Pons (tissue), 1 donor: ENCODE measurements at places on chromosomes 6 and 20.

DNA sequence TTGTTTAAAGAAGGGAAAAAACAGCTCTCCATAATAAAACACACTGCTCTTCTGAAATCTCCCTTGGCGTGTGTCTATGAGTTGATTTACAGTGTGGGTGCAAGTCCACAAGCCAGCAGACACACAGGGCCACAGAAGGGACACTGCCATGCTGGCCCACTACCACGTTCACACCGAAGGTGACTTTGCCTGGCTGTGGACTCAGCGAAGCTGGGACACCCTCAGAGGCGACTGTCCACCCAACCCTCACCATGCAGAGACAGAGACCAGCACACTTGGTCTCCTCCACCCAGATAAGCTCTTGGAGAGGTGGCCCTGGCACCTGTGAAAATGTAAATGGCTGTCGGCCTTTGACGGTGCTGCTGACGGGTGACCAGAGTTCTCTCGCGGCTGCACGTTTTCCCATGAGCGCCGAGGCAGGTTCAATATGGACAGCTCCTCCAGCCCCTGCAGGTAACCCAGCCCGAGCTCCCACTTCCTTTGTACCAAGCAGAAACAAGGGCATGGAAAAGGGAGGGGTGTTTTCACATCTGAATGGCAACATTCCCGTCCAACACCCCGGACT, 78.0 kb downstream of the YTHDF1 start:
- no peak for DNase-seq

- no peak for DNase-seq
Measured at GRCh38 chr6:44316481-44316880, 3.3 kb upstream of the AARS2 start.

GRCh38 chr20:63079971-63080370, 73.2 kb upstream of the BHLHE23 start:
- DNase-seq = no peak

- DNase-seq = no peak
Measured at GRCh38 chr6:98014442-98015201, 731.6 kb upstream of the MMS22L start.

DNA sequence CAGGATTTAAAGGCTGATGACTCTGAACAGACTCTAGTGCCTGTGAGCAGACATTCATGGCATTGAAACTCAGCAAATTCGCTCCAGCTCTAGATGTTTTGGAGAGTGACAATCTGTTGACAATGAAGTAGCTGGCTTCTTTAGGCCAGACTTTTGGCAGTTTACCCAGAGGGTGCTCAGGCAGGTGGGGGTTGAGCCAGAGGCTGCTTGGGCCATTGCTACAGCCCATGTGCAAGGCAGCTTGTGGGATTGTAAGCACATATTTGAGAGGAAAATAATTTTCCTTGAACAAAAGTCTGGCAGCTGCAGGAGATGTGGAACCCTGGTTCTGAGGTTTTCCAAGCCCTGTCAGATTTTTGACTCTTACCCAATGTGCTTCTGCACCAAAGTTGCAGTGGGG, 311.6 kb downstream of the CDC5L start:
- DNase-seq = peak; percentile 25

DNA sequence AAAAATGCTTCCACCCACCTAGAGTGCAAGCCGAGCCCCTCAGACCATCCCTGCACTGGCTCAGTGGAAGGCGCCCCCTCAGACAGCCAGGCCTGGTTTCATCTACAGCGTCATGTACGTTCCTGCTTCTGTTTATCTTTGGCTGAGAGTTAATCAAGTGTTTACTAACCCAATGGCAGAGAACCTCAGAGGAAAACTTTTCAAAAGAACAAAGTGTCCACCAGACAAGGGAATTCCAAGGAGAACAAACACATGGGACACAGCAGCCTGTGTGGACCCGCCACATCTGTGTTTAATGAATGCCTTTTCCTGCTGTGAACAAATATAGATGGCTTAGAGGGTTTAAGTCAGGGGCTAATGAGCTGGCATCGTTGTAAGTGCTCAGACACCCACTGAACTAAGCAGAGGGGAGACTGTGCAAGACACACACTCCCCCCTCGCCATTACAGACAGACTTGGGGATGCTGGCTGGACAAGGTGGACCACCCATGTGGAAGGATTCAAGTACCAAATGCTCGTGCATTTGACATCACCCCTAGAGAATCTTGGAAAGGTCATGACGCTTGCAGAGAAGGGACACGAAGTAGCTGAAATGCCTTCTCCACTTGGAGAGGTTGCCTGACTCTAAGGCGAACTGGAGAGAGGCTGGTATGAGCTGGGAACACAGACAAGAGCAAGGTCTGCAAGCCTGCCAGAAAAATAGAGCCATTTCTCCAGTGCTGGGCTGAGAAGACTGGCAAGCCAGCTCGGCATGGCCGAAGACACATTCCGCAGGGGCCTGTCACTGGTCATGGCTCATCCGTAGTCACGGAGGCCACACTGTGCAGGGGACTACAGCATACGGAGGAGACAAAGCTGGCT, 53.5 kb upstream of the NXT1 start:
- no peak for DNase-seq

- no peak for DNase-seq
Measured at GRCh38 chr20:58135441-58136148, 92.9 kb downstream of the ANKRD60 start.

DNA sequence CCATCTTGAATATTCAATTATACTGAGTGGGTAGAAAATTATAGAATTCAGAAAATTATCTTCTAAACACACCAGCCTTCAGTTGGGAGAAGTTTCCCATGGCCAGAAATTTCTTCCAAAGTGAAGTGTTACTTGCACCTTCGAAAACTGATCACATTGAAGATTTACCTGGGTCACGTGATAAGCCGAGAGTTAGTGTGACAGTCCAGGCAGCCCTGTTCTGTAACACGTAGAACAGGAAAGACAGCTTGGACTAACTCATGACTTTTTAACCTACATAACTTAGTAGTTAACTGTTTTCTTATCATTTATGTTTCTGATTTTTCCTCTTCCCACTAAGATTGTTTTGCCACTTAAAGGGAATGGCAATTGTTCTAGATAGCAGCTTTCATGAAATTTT, 118.3 kb upstream of the MTHFD1L start:
- DNase-seq = no peak

GRCh38 chr20:49411221-49411925, 71.1 kb downstream of the KCNB1 start:
- no peak for DNase-seq

GRCh38 chr6:156967852-156968251, 190.7 kb downstream of the ARID1B start:
- DNase-seq = no peak

- no peak for DNase-seq
Measured at GRCh38 chr6:116300566-116300965, 20.8 kb upstream of the TSPYL1 start.

DNA sequence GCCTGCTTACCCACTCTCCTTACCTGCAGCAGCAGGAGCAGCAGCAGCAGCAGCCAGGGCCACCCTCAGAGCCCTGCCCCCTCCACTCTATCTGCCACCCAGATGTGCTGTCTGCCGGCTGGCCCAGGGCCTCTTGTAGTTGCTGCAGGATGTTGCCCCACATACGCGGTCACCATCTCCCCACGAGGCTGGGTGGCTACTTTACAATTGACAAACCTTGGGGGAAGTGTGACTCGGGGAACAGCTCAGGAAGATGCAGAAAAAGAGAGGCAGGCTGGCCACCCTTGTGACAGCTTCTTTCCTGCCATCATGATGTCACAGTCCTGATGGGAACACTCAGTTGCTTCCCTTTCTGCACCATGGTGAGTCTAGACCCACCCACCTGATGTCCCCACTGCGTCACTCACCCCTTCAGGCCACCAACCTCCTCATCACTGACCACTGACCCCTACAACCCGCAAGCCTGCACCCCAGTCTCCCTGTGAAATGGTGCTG, 14.5 kb downstream of the TREM1 start:
- peak; percentile 32 for DNase-seq

DNA sequence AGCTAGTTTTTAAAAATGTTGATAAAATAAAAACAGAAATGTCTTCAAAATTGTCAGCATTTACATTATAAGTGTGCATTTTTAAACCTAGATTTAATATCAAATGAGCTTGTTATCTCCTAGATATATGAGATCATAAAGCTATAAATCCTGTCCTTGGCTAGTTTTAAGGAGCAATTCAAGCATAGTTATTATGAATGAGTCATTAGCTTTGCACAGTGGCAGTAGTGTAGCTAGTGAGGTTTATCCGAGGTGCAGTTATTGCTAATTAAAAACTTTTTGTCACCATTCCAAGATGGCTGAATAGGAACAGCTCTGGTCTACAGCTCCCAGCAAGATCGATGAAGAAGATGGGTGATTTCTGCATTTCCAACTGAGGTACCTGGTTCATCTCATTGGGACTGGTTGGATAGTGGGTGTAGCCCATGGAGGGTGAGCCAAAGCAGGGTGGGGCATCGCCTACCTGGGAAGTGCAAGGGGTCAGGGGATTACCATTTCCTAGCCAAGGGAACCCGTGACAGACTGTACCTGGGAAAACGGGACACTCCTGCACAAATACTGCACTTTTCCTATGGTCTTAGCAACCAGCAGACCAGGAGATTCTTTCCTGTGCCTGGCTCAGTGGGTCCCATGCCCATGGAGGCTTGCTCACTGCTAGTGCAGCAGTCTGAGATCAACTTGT, 108.8 kb upstream of the SYNCRIP start:
- no peak for DNase-seq

- DNase-seq = no peak
Measured at GRCh38 chr6:36717871-36718540, 20.4 kb downstream of the RAB44 start.

- DNase-seq = no peak
Measured at GRCh38 chr20:49270177-49270576, 7.7 kb downstream of the ZNFX1 start.

DNA sequence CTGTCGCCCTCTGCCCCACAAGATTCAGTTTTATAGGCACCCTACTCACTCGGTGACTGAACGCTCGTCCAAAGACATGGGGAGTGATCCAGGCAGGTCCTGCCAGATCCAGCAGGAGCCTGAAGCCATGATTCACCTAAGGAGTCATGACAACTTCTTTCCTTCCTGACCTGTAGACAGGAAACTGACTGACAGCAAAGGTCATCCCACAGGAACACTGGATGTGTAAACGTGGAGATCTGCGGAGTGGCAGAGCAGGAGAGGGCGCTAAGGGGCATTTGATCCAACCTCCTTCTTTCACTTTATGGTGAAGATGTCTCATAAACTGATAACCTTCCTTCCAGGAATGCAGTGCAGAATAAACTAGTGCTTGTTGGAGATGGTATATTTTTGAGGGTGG, 192.2 kb downstream of the GJA10 start:
- DNase-seq = no peak

GRCh38 chr6:6074190-6074589, 67.5 kb upstream of the NRN1 start:
- DNase-seq = no peak

DNA sequence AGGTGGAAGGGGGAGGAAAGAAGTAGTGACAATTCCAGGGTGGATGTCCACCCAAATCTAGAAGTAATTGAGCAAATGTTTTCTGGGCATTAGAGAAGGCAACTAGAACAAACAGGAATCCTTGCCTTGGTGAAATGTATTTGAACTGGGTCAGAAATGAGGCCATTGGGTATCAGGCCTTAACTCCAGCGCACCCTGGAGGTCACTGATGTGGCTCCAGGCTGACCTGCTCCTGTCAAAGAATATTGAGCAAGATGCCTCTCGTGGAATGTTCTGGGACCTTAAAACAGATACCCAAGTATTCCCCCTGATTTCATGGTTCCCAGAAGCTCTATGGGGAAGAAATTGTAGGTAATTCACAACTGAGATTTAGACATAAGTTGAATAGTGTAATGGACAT, 6.9 kb downstream of the HLA-DPB1 start:
- DNase-seq = no peak

GRCh38 chr20:64161356-64162238, 2.7 kb upstream of the MYT1 start:
- no peak for DNase-seq

- no peak for DNase-seq
Measured at GRCh38 chr20:48937674-48938073, 16.2 kb downstream of the ARFGEF2 start.

- no peak for DNase-seq
Measured at GRCh38 chr6:73878403-73878802, 182.4 kb downstream of the CD109 start.

DNA sequence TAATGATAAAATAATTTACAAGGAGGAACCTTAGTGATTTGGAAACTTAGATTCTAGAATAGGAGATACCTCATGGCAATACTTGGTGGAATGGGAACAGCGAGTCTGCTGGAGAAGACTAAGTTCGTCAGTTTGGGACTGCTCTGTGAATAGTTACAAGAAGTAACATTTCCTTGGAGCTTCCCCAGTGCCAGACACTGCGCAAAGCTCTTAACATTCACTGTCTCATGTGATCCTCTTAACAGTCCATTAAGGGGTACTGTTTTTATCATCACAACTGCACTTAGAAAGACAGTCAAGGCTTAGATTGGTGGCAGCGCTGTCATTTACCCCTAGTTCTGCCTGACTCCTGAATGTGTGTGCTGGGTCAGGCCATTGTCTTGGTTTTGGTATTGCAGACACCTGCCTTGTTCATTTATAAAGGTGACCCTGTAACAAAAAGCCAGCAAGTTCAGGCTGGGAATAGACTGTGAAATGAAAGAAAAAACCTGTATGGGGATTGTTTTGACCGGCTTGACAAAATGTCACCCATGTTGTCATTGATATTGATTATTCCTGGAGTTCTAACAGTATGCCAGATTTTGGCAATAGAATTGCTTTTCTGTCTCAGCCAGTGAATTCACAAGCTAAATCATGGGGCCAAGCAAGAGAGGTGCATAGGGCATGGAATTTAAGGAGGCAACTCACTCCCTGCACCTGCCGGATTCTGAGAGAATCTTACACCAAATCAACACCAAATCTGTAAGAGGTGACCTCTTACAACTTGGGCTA, 118.4 kb downstream of the SASH1 start:
- no peak for DNase-seq

GRCh38 chr6:3489027-3489757, 32.3 kb upstream of the SLC22A23 start:
- DNase-seq = peak; percentile 87

GRCh38 chr20:4666001-4666479, 55.7 kb upstream of the PRND start:
- DNase-seq = no peak

DNA sequence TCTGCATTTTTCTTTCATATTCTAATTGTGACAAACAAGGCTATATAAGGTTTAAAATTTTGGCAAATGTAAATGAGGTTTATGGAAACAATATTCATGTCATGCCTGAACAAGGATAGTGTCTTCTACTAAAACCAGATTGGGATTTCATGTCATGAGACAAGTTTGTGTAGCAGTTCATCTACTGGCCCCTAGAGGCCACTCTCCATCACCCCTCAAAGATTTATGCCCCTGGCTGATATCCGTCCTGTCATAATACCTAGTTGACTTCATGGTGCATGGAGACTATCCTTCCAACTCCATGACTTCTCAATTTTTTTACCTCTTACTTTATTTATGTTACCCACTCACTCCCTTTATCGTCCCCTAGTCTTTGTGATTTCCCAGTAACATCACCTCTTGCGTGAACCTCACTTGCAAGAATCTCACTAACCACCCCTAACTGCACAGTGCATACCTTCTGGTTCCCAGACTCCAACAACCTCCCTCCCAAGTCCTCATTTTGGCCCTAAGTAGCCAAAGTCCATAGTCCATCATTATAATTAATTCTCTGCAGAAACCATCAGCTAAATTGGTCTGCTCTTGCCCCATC, 179.8 kb downstream of the TASP1 start:
- peak; percentile 20 for DNase-seq

GRCh38 chr6:139778688-139779087, 404.2 kb upstream of the CITED2 start:
- DNase-seq = no peak
